ENCODE measurements at places on chromosomes 1 and 21.

DNA sequence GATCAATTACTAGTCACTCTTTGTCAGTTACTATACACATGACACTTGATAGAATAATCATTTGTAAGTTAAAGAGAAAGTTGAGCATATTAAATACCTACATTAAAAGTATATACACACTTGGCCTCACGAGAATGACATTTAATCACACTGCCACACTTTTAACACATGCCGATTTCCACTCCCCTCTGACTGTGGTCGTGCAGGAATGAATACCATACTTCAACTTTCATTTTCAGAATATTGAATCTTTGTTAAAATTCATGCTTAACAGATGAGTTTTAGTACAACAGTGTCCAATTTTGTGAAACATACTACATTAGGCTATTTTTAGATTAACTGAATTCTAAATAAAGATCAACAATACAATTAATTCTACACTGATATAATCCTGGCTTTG lies 78.2 kb upstream of the SDC3 start:
- no peak for DNase-seq

DNA sequence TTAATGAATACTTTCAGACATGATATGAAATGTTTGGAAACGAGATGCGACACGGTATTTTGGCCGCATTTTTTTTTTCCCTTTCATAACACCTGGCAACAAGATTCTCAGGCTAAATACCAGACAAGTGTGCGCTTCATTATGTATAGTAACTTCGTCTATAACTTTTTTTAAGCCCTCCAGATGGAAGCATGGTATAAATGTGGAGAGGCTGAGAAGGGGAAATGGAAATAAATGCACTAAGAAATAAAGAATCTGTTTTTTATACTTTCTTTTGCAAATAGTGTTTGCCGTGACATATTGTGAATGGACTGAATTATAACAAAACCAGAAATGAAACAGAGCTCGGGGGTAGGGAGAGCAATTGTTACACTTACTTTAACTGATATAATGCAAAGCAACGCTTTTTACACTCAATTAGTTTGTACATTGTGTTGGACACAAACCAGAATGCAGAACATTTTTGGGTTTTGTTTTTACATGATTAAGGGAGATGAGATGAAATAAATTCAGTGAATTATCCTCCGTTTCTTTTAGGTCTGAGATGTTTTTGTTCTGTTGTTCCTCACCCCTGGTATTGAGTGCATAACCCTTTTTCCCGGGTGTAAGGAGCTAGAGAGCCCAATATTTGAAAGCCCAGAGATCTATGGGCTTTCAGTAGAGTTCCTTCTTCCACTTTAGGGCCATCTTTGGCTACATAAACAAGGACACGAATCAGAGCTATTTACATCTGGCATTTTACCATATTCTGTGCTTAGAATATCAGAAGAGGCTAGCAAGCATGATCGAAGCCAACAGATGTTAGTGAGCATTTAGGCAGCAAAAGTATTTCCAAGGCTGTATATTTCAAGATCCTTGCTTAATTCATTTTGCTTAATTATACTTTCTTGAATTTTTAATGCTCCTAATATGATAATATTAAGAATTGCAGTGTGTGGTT lies 478.0 kb downstream of the CAMTA1 start:
- DNase-seq: no peak

- DNase-seq: no peak
Measured at GRCh38 chr1:62398377-62398776, 38.5 kb upstream of the USP1 start.

- no peak for DNase-seq
Measured at GRCh38 chr21:32612999-32613337, 791 bp upstream of the CFAP298 start.

GRCh38 chr1:93448292-93448982 lies 519 bp downstream of the FNBP1L start:
- peak; percentile 80 for DNase-seq

DNA sequence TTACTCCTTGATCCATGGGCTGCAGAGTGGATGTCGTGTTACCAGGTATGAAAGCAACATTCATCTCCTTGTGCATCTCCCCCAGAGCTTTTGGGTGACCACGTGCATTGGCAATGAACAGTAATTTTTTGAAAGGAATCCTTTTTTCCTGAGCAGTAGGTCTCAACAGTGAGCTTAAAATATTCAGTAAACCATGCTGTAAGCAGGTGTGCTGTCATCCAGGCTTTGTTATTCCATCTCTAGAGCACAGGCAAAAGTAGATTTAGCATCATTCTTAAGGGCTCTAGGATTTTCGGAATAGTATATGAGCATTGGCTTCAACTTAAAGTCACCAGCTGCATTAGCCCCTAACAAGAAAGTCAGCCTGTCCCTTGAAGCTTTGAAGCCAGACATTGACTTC lies 27.3 kb downstream of the AGPAT3 start:
- DNase-seq: no peak

GRCh38 chr21:34796518-34797200 lies 127.9 kb downstream of the CLIC6 start:
- no peak for DNase-seq

- DNase-seq: peak; percentile 42
Measured at GRCh38 chr1:154877370-154877974, 7.4 kb upstream of the KCNN3 start.

- peak; percentile 87 for DNase-seq
Measured at GRCh38 chr1:12180315-12180714, 13.5 kb downstream of the TNFRSF1B start.

DNA sequence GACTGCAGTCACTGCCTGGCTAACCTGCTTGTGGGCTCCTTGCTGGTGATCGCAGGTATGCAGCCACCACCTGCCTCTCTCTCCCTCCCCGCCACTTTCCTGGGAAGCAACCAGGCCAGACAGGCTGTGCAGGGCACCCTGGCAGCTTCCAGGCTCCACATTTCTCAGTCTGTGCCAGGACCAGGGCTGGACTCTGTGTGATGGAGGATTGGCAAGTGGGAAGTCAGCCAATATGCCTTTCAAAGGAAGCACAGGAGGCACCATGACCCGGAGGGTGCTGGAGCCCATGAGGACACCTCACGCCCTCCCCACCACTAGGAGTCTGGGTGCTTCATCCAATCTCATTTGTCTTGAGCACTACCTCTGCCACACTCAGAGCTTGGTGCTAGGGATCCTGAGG lies 15.8 kb upstream of the DISP3 start:
- DNase-seq: no peak

DNA sequence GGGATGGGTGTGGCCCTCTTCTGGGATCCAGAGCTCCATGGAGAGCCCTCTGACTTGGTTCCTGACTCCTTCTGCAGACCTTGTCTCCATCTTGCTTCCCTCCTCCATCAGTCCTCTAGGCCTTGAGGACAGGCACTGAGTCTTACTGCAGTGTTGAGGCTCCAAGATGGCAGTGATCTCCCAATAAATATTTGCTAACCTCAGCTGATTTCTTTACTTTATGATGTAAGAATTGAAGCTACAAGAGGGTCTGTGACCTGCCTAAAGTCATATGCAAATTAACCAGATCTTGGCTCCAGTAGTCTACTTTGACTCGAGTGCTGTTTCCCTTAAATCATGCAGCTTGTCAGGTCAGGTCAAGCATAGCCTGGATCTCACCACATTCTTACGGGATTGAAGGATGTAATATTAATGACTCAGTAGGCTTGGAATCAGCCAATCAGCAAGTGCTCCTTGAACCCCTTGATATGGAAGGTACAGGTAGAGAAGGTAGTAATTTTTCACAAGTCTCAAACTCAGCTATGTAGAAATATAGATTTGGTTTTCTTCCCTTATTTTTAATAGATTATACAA lies 93.0 kb downstream of the CLIC6 start:
- DNase-seq: no peak

DNA sequence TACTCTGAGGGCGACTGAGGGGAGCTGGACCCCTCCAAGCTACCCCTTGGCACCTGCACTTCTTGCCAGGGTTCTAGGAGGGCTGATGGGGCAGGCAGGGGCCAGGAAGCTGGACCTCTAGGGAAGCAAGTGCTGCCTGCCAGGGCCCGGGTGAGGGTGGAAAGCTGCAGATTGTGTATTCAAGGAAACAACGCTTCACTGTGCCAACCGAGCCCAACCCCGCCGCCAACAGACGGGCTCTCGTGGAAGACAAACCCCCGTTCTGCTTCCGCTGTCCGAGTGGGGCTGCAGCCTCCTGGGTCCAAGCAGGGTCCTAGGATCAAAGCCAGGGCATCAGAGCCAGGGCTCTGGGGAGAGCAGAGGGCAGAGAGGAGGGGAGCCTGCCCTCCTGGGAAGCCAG lies 3.2 kb downstream of the EFHD2 start:
- no peak for DNase-seq

DNA sequence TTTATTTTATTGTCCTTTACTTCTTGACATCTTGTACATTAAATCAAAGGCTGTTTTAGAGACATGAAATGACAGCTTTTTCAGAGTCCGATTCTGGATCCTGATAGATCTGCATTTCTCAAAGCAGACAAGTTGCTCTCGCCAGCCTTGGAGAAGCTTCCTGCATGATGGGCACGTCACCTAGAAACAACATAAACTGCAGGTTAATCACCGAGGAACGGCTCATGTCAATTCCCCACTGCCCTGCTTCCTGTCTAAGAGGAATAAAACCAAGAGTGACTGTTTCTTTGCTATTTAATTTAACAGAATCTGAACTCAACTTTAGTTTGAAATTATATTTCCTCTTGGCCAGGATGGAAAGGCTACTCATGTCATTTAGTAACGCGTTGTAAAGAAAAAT lies 77.0 kb downstream of the RWDD3 start:
- DNase-seq: no peak

DNA sequence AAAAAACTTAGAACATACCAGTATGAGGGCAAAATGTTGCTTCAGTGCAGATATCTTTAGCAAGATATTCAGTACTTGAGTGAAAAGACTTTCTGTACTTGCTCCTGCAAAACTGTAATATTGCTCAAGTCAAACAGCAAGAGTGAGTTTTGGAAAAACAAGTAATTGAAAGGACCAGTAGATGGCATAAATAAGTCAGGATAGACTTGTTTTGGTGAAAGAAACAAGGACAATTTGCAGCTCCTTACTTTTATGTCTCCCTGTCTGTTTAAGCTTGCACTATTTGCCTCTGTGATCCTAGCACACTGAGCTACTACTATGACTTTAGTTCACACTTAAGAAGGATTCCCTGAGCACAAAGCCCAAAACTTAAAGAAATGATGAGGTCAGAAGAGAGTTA lies 39.1 kb downstream of the IFI44 start:
- DNase-seq: no peak

GRCh38 chr1:27357281-27358037 lies 9.3 kb downstream of the MAP3K6 start:
- DNase-seq: peak; percentile 90

DNA sequence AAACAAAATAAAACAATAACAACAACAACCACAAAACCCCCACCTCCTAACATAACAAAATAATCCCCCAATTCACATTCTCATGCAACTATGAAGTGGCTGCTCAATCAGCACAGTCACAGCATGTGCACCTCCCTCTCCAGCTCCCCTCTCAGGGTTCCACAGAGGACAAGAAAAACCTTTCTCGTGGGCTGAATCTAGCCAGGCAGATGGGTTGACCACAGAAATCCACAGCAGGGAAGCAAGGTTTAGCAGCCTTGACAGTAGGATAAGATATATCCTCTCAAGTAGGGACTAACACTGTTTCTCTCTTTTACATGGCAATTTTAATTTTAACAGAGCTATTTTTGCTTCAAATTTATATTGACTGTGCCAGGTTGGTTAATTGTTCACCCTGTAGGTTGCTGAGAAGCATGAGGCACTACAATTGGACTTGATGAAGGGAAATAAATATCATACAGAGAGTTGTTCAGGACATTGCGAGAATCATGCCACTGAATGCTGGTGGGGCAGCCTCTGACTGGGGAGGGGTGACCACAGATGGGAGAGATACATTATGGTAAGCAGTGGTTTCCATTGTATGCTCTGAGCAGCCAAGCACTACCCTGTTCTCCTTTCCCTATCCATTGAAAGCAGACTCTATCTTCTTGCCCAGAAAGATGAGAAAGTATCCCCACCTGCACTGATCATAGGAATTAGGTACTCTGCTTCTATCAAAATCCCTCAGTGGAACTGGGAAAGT lies 535.1 kb downstream of the DPYD start:
- DNase-seq: no peak

GRCh38 chr1:3114131-3114744 lies 45.2 kb downstream of the PRDM16 start:
- no peak for DNase-seq

Data from sigmoid colon (tissue), 7 donors.